8988T (cell line): ENCODE measurements at places on chromosomes 3 and 15.

DNA sequence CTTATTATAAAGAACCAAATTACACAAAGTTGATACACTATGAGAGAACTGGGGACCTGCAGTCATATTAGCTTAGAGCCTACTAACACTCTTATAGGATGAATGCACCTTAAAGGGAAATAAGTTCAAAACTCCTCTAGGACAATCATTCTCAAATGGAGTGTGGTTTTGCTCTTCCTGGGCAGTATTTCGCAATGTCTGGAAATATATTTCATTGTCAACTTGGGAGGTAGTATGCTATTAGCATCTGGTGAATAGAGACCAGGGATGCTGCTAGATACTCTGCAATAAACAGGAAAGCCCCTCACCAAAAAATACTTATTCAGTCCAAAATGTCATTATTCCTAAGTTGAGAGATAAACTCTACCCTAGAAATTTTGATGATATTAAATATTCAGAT lies 451.4 kb upstream of the ARPP21 start:
- no peak for DNase-seq

DNA sequence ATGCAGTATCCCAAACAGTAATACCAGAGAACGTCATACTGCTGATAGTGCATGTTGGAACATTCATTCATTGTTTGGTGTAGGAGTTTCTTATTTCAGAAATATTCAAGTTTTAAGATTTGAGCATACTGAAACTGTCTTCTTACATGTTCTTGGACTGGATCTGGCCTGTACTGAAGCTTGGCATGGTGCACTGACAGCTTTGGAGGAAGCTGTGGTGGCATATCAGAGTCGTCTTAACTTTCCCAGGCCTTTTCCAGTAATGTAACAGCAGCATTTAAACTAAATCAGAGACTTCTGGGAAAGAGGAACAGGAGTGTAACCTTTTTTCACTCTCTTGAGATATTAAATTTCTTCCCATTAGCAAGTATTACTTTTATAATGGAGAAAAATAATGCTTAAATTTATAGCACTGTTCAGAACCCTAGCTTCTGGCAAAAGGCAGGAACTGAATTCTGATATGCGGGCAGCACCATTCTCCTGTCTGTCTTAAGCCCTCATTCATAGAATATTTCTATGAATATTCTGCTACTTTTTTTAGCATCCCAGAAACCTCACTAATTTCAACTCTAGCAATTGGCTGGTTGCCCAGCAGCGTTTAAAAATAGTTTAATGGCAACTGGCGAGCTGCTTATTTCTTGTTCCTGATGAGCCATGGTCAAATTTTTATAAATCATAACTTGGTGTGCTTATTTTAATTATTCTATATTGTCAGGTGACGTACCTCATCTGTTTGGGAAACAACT lies 31.1 kb downstream of the DNAJC13 start:
- no peak for DNase-seq

- no peak for DNase-seq
These were observed 42.3 kb downstream of the NKIRAS1 start for GRCh38 chr3:23874359-23875112.

GRCh38 chr3:195532345-195532744 lies 10.8 kb downstream of the PPP1R2 start:
- no peak for DNase-seq

GRCh38 chr3:67846166-67846565 lies 191.8 kb upstream of the SUCLG2 start:
- no peak for DNase-seq

- no peak for DNase-seq
These were observed 125.5 kb upstream of the PRR20G start for GRCh38 chr3:127413318-127413673.

DNA sequence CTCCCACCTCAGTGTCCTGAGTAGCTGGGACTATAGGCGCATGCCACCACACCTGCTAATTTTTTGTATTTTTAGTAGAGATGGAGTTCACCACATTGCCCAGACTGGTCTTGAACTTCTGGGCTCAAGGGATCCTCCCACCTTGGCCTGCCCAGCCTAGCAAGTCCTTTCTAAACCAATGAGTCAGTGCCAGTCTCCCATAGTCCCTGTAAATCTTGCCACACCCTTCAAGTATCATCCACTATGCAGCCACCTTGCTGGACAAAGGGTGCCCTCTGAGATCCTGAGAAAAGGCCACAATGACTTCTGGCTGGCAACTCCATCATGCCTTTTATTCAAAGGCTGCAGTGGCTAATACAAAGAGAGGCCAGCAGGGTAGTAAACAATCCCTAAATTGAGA lies 184.0 kb downstream of the ABHD5 start:
- DNase-seq, result no peak

- DNase-seq, result no peak
These were observed 20.1 kb downstream of the CHRM5 start for GRCh38 chr15:33988384-33988783.

- DNase-seq, result no peak
These were observed 686.3 kb downstream of the NTRK3 start for GRCh38 chr15:87570206-87570605.

DNA sequence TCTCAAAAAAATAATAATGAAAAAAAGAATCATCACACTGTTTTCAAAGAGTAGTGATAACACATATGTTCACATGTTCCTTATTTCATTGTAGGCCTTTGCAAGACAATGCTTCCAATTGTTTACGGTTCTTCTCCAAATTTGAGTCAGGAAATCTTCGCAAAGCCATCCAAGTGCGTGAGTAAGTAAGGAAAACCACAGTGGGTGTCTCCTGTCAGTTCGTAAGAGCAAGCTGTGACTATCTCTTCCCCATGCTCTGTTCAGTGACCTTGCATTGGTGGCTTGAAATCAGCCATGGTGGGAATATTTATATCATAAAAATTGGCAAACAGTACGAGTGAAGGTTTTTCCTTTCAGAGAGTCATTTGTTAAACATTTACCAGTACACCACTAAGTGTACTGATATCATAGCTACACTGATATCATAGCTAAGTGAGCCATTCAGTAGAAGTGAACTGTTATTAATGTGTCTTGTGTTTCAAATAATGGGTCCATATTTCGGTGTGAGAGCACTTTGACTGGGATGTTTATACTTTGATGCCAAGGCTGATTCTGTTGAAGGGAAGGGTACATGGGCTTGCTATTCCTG lies 187.3 kb downstream of the AGBL1 start:
- no peak for DNase-seq

DNA sequence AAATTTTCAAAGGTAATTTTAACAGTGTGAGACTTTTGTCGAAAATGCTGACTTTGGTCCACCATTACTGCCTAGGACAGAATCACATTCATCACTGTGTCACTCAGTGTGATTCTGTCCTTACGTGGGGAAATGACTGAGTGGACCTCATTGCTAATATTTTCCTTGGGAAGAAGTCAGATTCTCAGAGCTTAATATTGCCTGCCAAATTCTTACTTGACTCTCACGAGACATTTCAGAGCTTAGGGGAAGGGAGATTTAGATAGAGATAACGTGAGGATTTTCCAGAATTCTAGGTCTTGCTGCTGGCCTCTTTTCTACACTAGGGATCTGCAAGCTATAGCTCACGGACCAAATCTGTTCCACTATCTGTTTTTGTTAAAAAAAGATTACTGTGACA lies 270.4 kb downstream of the SUCLG2 start:
- DNase-seq, result no peak

DNA sequence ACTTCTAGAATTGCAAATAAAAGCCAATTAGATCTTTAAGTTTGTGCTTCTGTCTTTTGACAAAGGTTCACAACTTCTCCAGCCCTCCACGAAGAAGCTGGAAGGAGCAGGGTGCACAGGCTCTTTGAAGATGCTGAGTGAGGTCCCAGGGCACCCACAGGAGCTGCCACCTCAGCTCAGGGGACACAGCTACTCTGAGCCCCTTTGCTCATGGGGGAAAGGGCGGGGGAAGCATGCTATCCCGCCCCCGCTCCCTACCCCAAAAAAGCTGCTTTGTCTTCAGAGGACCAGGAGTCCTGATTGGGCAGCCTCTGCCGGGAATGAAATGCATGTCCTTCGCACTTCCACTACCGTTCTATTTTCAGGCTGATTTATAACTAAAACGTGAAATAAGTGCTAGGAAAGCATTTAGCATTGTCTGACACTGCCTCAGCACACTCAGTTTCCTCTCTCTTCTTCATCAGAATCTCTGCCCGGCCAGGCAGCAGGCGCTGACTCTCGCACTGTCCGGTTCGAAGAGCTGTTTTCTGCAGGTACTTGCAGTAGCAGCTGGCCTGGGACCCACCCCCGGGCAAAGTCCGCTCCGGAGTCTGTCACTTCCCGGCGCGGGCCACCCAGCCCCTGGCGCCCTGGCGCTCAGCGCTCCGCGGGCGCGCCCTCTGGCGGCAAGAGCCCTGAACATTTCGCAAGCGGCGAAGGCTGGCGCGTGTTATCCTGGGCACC lies 45.5 kb upstream of the KLHL25 start:
- peak; percentile 69 for DNase-seq

DNA sequence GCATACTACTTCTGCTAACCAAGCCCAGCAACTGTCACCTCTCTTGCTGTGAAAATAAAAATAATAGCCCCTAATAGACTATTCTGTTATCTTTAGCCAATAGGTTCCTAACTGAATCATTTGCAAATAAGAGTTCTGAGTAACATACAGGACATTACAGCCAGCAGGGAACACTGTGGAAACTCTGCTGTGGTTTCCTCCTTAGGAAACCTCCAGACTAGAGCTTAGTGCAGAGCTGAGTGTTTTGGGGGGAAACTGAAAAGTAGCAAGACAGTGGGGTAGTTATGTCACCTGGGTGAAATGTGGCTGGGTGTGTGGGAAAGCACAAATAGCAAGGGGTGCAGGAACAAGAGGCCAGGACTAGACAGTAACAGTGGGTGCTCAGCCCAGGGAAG lies 32.4 kb downstream of the DZIP1L start:
- no peak for DNase-seq

GRCh38 chr3:134149286-134149685 lies 101.4 kb downstream of the RYK start:
- no peak for DNase-seq

DNA sequence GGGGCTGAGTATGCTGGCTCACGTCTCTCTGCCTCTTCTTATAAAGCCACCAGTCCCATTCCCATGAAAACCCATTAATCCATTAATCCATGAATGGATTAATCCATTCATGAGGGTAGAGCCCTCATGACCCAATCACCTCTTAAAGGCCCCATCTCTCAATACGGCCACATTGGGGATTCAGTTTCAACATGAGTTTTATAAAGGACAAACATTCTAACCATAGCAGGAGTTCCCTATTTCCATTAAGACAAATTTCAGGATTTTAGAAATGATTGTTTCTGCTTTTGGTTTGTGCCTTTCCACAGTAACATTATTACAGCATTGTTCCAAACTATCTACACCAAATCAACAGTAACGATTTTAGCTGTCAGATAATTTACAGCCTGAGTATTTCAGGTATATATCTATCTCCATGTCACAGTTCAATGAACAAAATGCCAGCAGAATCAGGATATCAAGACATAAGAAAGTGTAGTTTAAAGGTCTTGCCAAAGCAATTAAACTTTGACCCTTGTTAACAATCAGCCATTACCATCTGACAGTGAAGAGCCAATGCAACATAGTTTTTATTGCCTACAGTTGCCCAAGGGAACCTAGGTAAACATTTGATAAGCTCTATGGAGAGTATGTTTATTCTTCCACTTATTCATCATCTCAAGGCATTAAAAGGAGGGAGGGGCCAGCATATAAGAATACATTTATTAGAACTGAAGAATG lies 3.8 kb downstream of the TSPAN3 start:
- DNase-seq, result no peak

DNA sequence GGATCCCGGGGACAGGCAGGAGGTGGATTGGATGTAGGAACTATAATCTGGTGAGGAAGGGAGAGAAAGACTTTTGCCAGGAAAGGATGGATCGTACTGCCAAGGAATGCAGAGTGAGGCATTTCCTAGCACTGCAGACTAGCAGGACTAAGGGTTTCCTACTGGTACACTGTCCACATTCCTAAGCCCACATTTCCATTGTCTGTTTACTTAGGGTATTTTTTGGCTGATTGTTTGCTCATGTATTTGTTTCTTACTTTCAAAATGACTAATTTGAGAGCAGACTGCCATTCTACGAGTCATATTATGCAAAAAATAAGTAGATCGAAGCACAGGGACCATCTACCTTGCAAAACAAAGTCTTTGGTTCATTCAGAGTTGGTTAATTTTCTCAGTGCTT lies 1029.5 kb upstream of the NR2F2 start:
- no peak for DNase-seq

DNA sequence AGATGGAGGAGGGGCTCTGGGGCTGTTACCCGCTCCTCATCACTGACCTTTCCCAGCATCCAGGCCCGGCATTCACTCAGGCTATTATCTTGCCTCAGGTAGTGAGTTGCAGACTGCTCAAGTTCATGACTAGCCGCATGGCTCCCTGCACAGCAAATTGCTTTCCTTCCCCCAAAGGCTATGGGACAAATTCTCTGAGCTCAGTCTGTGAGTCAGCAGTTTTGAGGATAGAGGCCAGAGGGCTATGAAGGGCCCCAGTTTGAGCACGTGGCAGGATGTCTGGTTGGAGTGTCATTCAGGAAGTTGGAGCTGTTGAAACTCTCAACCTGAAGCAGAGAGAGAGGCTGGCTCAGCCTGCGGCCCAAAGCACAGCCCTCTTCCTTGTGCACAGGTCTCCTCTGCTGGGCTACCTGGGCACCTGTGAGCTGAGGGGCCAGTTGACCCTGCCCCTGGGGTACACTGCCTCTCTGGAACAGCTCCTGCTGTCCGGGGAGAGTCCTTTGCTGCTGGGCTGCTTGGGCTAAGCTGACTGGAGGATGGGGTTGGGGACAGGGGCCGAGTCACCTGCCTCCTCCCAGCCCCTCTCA lies 7.9 kb downstream of the FAH start:
- DNase-seq, result no peak

DNA sequence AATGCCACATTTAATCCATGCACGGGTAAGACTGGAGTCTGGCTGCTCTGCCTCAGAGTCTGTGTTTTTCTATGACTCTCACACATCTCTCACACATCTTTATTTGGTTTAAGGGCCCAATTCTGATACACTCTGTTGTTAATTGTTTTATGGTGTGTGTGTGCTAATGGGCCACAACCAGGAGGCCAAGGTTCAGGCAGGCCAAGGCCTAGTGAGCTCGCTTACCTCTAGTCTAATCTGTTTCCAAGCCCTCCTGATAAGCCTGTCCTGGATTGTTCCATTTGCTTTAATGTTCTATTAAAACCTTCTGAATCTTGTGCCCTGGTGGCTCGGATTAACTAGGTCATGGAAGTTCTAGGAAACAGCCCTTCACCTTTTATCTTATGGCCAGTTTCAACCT lies 445.4 kb upstream of the DPH6 start:
- DNase-seq, result no peak

DNA sequence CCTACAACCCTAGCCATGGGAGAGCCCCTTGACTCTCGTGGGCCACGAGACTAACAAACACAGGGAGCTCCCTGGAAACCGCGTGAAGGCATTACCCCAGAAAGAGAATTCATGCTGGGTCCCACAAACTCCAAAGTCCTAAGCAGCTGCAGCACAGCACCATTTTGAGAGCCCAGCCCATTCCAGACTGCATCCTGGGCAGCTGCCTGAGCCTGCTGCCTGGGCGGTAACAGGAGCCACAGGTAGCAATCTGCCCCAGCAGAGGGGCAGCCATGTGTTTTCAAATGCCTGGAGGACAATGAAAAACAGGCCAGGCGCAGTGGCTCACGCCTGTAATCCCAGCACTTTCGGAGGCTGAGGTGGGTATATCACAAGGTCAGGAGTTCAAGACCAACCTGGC lies 62.9 kb upstream of the TBC1D23 start:
- DNase-seq, result no peak
